Gastrocnemius medialis (tissue), 4 donors: ENCODE measurements at places on chromosomes 2 and 18. TPM values are rescaled to one million over a fixed set of nuclear protein-coding genes. Genes with fewer than 3 reads are reported as not detected.

DNA sequence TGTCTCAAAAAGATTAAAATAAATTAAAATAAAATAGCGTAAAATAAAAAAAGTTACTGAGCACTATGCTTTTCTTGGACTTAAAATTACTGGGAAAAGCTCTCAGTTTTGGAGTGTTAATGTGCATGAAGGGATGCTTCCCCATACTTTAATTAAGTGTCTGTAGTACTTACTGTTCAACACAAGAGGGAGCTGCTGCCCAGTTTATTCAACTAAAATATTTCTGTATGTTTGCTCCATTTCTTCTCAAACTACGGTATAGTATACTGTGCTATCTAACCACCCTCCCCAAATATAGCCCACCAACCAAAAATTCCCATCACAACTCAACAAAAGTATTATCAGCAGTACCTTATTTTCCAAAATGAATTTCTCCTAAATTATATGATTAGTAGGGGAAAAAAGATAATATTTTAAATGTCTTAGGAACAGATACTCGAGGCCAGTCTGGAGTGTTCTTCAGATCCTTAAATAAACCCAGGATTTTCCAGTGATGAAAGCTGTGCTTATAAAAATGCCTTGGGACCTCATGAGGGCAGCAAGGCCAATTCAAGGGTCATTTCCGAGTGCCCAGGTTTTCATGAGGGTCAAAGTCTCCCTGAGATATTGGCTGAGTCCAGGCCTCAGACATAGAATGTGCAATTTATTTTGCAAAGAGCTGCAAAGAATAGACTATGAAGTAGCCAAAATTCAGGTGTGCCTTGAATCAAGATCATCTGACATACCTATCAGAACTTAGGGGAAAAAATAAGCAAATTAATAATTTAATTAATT lies 64.1 kb downstream of the CHRNA1 start:
- H3K4me1 ChIP-seq: no peaks in the 10 kb centered on the region
- H3K27me3 ChIP-seq: no peaks in the 10 kb centered on the region
- H3K4me3 ChIP-seq: no peak overlapping the region
- DNase-seq: no peak

DNA sequence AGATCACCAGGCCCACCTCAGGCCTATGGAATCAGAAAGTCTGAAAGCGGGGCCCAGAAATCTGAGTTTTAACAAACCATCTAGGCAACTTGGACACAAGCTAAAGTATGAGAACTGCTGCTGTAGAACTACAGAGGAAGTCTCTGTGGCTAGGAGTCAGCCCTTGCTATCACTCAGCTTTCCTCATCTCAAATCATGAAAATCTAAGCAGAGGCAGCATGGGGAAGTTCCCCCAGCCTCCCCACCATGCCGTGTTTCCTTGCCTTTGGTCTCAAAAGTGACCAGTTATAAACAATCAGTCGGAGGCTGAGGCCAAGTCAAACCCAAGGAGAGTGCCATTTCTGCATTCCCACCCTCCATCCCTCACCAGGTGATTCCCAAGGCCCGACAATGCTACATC lies 404.7 kb downstream of the BCL11A start:
- no peak overlapping the region for H3K4me3 ChIP-seq
- H3K27me3 ChIP-seq: no peaks in the 10 kb centered on the region
- no peaks in the 10 kb centered on the region for H3K4me1 ChIP-seq
- DNase-seq: no peak
- H3K27ac ChIP-seq: no peak overlapping the region

DNA sequence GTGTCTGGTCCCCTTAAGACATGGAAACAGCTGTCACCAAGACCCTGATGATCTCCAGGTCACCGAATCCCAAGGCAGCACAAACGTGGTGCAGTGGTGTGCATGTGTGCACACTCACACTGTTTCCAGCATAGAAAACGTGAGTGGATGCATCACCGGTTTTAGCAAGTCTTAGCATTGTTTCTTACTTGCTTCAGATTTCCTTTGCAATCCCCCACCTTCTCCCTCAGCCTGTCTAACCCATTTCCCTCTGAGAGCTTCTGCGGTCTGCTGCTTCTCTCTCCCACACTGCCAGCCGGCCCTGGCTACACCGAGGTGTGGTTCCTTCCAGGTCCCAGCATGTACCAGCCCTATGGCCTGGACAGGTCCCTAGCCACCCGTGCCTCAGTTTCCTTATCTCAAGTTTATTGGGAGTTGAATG lies 343.4 kb upstream of the HS6ST1 start:
- no peak for DNase-seq
- H3K27ac ChIP-seq: no peak overlapping the region
- no peaks in the 10 kb centered on the region for H3K27me3 ChIP-seq
- no peak overlapping the region for H3K4me3 ChIP-seq

GRCh38 chr2:64289737-64290136 lies 145.5 kb upstream of the PELI1 start:
- H3K27ac ChIP-seq: no peak overlapping the region
- H3K36me3 ChIP-seq: no peaks in the 10 kb centered on the region
- no peaks in the 10 kb centered on the region for H3K4me1 ChIP-seq
- no peaks in the 10 kb centered on the region for H3K27me3 ChIP-seq
- DNase-seq: no peak

The TM4SF20 gene
- not detected for total RNA-seq

The POTEE gene
- total RNA-seq: not detected

The CROCC2 gene
- total RNA-seq: not detected

The IAH1 gene
- 39.1 TPM for total RNA-seq
